ENCODE measurements at places on chromosomes 13 and 19.
A peak's percentile ranks its signal among the peaks of the same experiment; 100 is the strongest.

DNA sequence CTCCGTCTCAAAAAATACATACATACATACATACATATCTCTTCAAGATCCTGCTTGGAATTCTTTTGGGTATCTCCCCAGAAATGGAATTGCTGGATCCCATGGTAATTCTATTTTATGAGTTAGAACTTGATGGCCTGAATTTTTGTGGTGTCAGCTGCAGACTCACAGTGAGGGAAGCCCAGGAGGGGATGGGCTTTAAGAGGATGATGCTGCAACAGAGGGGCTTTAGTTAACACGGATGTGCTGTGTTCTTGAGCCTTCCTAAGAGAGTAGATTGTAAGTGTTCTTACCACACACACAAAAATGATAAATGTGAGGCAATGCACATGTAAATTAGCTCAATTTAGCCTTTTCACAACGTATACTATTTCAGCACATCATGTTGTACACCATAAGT is 31.8 kb downstream of the CACNG6 start:
- DNase-seq: no peak

- no peak for DNase-seq
Measured at GRCh38 chr19:14477418-14478112, 2.4 kb upstream of the PTGER1 start.

- DNase-seq: no peak
Measured at GRCh38 chr13:46605825-46606554, 53.0 kb downstream of the LRCH1 start.

- peak; percentile 7 for DNase-seq
Measured at GRCh38 chr13:77533875-77534788, 1.4 kb upstream of the SCEL start.

DNA sequence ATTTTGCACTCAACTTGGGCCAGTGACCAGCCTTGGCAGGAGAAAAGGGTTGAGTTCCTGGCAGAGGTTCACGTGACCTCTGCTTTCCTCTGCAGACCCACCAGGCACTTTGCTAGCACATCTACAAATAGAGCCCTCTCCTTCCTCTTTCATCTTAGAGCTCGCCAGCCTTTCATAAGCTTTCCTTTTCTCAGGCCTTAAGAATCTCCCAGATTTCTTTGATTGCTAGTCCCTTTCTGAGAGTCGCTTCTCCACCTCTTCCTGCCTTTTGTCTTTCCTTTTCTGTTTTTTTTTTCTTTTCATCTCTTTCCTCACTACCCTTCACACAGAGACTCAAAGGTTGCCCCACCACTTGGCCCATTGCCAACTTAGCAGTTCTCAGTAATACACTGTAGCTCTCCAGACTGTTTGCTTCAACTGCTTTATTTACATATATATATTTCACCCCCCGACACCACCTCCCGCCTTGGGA is 375.7 kb upstream of the SPRY2 start:
- peak; percentile 19 for DNase-seq

GRCh38 chr19:19752760-19753403 is 20.0 kb upstream of the ZNF14 start:
- DNase-seq: no peak

GRCh38 chr13:73171926-73172325 is 113.1 kb downstream of the KLF5 start:
- peak; percentile 26 for DNase-seq

GRCh38 chr13:36639610-36640009 is 34.2 kb upstream of the SERTM1 start:
- DNase-seq: no peak

DNA sequence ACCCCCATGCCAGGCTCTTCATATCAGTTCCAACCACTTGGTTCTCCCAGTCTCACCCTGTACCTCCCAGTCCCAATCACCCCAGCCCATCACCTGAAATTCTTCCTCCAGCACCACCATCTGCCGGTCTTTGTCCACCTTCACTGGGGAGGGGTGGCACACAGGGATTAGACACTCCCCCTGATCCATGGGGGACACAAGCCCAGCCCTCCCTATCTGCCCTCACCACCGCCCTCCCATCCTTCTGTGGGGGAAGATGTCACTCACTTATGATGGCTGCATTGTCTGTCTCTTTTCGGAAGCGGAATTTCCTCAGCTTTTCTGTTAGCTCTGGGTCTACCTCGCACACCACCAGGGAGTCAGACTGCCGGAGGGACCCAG is 685 bp downstream of the GMFG start:
- DNase-seq: no peak

DNA sequence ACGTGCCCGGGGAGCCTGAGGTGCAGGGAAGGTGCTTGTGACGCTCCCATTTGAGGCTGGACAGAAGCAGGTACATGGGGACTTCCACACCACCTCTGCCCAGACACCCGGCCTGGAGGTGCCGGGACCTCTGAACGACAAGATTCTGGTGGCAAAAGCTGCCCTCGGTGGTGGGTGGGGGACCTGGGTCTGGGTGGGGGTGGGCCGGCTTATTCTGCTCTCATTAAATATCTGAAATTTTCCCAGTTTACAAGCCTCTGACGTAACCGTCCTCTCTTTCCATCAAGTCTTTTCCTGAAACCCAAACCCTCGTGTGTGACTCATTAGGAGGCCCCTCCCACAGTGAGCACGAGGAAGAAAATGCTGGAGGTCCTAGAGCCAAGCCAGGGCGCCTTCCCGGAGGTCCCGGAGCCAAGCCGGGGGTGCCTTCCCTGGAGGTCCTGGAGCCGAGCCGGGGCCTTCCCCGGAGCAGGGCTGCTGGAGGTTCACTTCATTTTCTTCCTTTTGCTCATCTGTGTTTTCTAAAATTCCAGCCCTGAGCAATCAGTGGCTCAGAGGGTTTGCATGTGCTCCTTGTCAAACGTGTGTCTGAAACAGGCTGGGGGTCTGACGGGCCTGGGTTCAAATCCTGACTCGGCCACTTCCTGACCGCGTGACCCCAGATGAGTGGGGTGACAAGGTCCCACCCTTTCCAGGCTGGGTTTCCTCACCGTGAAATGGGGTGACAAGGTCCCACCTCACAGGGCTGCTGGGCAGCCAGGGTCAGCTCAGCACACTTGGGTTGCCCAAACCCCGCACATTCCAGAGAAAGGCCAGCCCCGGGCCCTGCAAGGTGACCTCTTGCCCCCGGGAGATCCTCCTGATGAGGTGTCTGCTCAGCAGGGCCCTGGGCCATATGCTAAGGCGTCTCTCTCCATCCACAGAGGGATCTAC is 10.0 kb downstream of the CFD start:
- peak; percentile 85 for DNase-seq

GRCh38 chr19:46069806-46070341 is 29.1 kb upstream of the IGFL4 start:
- peak; percentile 72 for DNase-seq

DNA sequence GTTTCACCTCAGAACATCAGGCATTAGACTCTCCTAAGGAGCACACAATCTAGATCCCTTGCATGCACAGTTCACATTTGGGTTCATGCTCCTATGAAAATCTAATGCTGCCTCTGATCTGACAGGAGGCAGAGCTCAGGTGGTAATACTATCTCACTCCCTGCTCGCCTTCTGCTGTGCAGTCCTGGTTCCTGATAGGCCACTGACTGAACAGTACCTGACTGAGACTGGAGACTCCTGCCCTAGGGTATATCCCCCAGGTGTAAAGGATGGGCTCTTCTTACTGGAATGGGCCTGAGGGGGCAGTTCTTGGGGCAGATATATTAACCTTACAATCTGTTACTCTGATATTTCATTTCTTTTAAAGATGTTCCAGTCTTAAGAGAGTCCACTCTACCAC is 6.3 kb downstream of the OBI1 start:
- no peak for DNase-seq

GRCh38 chr13:99385161-99385560 is 78.0 kb upstream of the GPR183 start:
- DNase-seq: no peak

- DNase-seq: no peak
Measured at GRCh38 chr13:98575009-98575903, 1.7 kb downstream of the STK24 start.

GRCh38 chr19:18074192-18074591 is 12.5 kb downstream of the IL12RB1 start:
- no peak for DNase-seq

DNA sequence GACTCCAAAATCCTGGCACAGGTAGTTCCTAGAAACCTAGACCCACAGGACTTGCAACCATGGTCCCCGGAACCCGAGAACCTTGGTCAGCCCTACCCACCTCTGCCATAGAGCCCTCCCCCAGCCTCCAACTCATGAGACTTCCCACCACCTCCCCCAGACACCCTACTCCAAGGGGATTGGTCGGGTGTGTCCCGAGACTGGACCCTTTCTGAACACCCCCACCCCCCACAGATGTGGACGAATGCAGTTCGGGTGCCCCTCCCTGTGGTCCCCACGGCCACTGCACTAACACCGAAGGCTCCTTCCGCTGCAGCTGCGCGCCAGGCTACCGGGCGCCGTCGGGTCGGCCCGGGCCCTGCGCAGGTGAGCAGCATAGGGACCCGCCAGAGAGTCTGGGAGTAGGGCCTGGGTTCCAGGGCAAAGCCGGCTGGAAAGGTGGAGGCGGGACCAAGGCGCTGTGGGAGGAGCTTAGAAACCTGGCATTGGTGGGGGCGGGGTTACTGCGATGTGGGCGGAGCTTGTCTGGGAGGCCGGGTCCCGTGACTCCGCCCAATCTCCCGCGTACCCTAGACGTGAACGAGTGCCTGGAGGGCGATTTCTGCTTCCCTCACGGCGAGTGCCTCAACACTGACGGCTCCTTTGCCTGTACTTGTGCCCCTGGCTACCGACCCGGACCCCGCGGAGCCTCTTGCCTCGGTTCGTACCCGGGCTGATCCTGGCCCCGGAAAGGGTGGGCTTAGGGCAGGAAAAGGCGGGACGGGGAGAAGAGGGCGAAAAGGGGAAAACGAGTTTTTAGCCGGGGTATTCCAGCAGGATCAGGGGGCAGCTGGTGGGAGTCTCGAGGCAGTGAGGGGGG is 11.9 kb downstream of the LTBP4 start:
- DNase-seq: no peak

- DNase-seq: peak; percentile 38
Measured at GRCh38 chr13:20006206-20006605, 47.7 kb downstream of the ZMYM2 start.

- no peak for DNase-seq
Measured at GRCh38 chr19:33690378-33691029, 68.8 kb downstream of the CHST8 start.

DNA sequence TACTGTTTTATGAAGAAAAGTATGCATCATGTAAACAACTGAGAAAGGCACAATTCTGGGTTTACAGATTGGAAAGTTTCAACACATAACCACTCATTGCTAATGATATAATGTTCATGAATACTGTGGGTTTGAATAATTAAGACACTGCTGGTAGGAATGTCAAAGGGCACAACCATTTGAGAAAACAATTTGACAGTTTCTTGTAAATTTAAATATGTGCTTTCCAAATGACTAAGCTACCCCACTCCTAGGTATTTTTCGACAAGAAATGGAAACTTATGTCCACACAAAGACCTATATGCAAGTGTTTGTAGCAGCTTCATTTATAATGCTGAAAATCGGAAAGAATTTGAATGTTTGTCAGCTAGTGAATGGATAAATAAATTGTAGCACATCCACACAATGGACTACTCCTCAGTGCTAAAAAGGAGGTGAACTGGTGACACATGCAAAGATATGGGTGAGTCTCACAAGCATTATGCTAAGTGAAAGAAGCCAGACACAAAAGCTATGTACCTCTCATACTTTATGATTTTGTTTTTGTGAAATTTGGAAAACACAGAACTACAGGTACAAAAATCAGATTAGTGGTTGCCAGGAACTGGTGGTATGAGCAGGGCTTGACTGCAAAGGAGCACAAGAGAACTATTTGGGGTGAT is 44.8 kb upstream of the FLT1 start:
- no peak for DNase-seq

- no peak for DNase-seq
Measured at GRCh38 chr19:6269101-6269886, 10.5 kb downstream of the MLLT1 start.

GRCh38 chr19:4500841-4501591 is 17.3 kb downstream of the PLIN4 start:
- DNase-seq: no peak

DNA sequence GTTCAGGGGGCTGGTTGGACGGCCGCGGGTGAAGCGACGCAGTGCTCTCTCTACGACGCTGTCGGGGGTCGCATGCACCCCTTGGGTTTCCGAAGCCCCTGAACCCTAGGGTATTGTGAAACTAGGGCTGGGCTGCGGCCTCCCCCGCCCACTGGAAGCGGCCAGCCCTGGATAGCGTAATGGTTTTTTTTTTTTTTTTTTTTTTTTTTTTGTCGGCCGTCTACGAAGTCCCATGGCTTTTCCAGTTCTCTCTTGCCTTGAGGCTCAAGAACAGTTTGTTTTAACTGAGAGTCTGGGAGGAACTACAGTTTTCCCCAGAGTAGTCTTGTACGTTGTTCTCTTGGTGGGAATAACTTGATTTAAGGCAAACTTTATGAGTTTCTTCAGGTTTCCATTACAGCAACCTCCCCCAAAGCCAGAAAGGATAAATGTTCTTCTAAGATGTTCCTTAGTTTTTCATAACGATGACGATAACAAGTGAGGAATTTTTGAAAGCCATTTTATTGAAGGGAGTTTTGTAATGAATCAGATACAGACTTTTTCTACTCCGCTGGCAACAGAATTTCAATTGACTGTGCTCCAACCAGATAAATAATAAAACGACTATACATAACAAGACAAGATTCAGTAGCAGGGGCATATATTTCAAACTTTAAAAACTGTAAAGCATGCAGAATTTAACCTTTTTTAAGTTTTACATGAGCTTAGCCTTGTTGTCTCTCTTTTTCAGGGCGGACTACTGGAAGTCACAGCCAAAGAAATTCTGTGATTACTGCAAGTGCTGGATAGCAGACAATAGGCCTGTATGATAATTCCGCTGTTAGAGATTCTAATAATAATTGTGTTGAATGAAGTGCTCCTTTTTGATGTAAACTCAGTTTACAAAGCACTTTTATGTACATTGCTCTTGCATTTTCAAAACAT is 867 bp downstream of the WBP4 start:
- DNase-seq: peak; percentile 72

- DNase-seq: peak; percentile 20
Measured at GRCh38 chr19:2983351-2984214, 6.2 kb downstream of the TLE6 start.

DNA sequence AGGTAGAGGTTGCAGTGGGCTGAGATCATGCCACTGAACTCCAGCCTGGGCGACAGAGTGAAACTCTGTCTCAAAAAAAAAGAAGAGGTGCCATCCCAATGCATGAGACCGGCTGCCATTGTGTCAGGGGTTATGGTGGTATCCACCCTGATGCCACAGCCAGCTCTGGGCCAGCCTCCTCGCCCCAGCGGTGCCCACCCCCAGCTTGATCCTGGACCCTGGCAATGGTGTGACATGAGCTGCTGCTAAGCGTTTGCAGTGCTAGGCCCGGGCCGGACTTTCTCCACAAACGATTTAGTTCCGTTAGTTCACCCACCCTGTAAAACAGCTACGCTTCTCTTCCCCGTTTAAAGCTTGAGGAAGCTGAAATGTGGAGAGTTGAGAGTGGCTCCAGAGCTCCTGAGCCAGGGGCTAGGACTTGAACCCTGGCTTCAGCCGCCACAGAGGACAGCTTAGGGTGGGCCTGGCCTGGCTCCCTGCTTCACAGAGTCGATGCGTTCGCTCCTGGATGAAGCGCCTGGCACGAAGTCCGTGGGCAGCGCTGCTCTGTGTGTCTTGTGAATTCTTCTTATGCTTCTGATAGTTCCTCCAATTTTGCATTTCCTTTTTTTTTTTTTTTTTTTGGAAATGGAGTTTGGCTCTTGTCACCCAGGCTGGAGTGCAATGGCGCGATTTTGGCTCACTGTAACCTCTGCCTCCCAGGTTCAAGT is 25.5 kb downstream of the NKPD1 start:
- DNase-seq: no peak

GRCh38 chr19:13093407-13094105 is 9.1 kb downstream of the LYL1 start:
- DNase-seq: peak; percentile 70

All from LHCN-M2 (cell line).